ENCODE measurements at places on chromosomes 5 and 9. TPM values are rescaled to one million over a fixed set of nuclear protein-coding genes. Genes with fewer than 3 reads are reported as not detected.

DNA sequence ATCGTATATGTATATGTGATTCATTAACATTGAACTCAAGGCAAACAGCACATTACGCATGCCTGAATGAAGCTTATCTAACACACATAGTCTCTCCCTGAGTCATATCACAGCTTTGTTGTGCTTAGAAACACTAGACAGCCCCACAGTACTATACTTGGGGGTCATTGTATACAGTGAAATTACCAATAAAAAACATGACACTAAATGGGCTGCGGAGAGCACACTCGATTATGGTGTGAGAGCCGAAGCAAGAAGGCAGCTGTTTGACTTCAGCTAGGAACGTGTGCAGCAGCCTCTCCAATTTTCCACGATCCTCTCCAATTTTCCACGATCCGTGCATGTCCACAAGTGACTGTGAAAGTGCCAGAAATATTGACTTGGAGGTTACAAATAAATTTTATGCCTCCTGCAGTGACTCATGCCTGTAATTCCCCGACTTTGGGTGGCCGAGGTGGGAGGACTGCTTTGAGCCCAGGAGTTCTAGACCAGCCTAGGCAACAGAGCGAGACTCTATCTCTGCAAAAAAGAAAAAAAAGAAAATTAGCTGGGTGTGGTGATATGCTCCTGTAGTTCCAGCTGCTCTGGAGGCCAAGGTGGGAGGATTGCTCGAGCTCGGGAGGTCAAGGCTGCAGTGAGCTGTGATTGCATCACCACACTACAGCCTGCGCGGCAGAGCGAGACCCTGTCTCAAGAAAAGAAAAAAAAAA is 102.4 kb downstream of the DAPK1 start:
- H3K4me1 ChIP-seq: peaks cover 37% of the 10 kb centered on the region
- H3K36me3 ChIP-seq: peaks cover 2% of the 10 kb centered on the region
- no peak overlapping the region for H3K4me3 ChIP-seq
- peak overlapping the region; percentile 65 for H3K27ac ChIP-seq
- DNase-seq: peak; percentile 97

MELK gene
- polyA plus RNA-seq: 11.4 TPM

GRCh38 chr9:1857808-1858207 is 157.3 kb upstream of the SMARCA2 start:
- no peak for DNase-seq
- H3K27ac ChIP-seq: no peak overlapping the region
- H3K27me3 ChIP-seq: no peaks in the 10 kb centered on the region
- no peak overlapping the region for H3K4me3 ChIP-seq
- no peaks in the 10 kb centered on the region for H3K36me3 ChIP-seq

- peak; percentile 87 for DNase-seq
- no peaks in the 10 kb centered on the region for H3K36me3 ChIP-seq
- H3K27ac ChIP-seq: peak overlapping the region; percentile 90
- H3K4me1 ChIP-seq: peaks cover 75% of the 10 kb centered on the region
- H3K4me3 ChIP-seq: no peak overlapping the region
- no peaks in the 10 kb centered on the region for H3K27me3 ChIP-seq
Observed at GRCh38 chr5:149794487-149794971, 64.4 kb downstream of the PPARGC1B start.

- H3K4me3 ChIP-seq: peak overlapping the region; percentile 50
- H3K27ac ChIP-seq: peak overlapping the region; percentile 81
- peaks cover 50% of the 10 kb centered on the region for H3K4me1 ChIP-seq
- no peaks in the 10 kb centered on the region for H3K27me3 ChIP-seq
- peaks cover 3% of the 10 kb centered on the region for H3K36me3 ChIP-seq
Observed at GRCh38 chr9:124257070-124257843, 492 bp upstream of the NEK6 start.

DNA sequence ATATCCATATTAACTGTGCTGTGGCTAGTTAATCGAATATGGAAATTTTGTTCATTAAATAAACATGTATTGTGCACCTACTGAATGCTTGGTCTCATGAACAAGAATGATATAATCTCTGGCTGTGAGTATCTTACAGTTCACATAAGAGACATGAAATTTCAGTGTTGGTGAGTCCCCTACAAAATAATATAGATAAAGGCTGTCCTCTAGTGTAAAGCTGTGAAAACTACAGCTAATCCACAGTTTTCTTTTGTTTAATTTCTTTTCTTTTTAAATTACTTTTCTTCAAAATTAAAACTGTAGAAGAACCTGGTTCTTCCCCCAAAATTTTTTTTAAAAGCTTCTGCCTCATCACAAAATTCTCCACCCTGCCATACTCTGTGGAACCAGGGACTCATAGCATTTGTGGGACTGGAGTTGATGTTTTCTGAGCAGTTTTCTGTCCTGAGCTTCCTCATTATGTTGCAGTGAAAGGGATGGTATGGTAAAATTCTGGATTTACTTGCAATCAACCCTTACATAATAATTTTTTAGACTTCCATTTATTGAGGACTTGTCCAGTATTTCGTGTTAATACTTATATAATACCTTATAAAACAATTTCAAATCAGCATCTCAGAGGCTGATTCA is 135.0 kb downstream of the STK32A start:
- H3K4me1 ChIP-seq: no peaks in the 10 kb centered on the region
- H3K27ac ChIP-seq: no peak overlapping the region
- no peak overlapping the region for H3K4me3 ChIP-seq
- no peaks in the 10 kb centered on the region for H3K27me3 ChIP-seq

DNA sequence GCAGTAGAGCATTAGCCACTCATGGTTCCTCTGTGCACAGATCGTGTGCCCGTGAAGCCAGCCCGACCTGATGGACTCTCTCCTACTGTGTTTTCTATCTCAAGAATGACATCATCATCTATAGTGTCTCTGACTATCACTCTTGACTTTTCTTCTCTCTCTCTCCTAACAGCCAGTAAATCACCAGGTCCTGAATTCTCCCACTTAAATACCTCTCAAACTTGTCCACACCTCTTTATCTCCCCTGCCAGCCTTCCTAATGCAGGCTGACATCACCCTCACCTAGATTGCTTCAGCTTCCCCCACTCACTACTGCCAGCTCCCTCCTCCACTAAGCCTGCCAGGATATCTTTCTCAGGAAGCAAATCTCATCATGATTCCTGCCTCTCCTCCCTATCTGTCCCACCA is 90.6 kb upstream of the MIER3 start:
- H3K27ac ChIP-seq: no peak overlapping the region
- H3K27me3 ChIP-seq: no peaks in the 10 kb centered on the region
- H3K36me3 ChIP-seq: no peaks in the 10 kb centered on the region
- no peak for DNase-seq
- H3K4me3 ChIP-seq: no peak overlapping the region

DNA sequence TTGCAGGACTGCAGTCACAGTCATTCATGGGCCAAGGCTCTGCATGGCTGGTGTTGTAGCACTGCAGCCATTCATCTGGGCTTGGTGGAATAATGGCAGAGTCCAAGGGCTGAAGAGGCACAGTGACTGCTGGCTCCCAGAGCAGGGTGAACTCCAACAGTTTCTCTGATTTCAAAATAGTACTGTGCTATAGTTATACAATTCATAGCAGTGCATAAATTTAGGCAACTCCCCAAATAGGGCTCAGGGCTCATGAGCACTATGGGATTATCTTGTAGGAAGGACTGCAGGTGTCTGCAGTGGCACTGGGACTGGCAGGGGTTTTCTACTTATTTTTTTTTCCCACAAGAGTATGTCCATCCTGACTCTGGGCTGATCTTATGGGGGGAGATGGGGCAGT is 642.5 kb upstream of the SGCD start:
- no peaks in the 10 kb centered on the region for H3K27me3 ChIP-seq
- no peak overlapping the region for H3K27ac ChIP-seq
- H3K36me3 ChIP-seq: no peaks in the 10 kb centered on the region
- H3K4me1 ChIP-seq: no peaks in the 10 kb centered on the region
- H3K4me3 ChIP-seq: no peak overlapping the region

GRCh38 chr9:87152256-87152655 is 204.9 kb upstream of the GAS1 start:
- peaks cover 2% of the 10 kb centered on the region for H3K36me3 ChIP-seq
- no peak for DNase-seq
- no peak overlapping the region for H3K27ac ChIP-seq
- no peaks in the 10 kb centered on the region for H3K27me3 ChIP-seq
- H3K4me3 ChIP-seq: no peak overlapping the region

- peaks cover 26% of the 10 kb centered on the region for H3K27me3 ChIP-seq
- peaks cover 2% of the 10 kb centered on the region for H3K36me3 ChIP-seq
- DNase-seq: no peak
- peak overlapping the region; percentile 56 for H3K4me3 ChIP-seq
- H3K4me1 ChIP-seq: peaks cover 34% of the 10 kb centered on the region
Observed at GRCh38 chr5:171419688-171420430, 412 bp downstream of the FGF18 start.

MYMK gene
- 73.8 TPM for polyA plus RNA-seq

AFAP1L1 gene
- 85.6 TPM for polyA plus RNA-seq

ANKRD55 gene
- polyA plus RNA-seq: 0.32 TPM

FOXI1 gene
- not detected for polyA plus RNA-seq

DNA sequence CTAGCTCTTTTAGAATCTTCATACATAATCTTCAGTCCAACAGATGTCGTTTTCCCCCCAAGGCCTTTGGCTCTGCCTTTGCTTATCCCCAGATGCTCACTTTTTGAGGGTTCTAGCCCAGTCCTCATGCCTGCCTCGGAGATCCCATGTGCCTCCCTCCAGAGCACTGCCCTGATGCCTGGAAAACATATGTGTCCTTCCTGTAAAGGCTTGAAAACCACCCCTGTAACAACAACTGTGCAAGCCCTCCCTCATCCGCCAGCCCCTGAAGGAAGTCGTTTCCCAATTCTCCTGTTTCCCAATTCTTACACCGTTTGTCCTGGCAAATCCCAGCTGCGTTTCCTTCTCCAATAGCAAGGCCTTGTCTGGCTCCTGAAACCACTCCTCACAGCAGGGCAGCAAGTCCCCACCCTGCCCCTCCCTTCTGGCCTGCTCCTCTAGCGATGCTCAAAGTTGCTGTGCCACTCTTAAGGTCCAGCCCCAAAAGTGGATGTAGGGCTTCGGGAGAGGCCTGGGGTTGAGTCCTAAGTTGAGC is 52.2 kb downstream of the SLC36A1 start:
- DNase-seq: no peak
- no peaks in the 10 kb centered on the region for H3K27me3 ChIP-seq
- H3K36me3 ChIP-seq: no peaks in the 10 kb centered on the region
- H3K4me1 ChIP-seq: peaks cover 7% of the 10 kb centered on the region

PPP3R2 gene
- polyA plus RNA-seq: not detected

- H3K27me3 ChIP-seq: no peaks in the 10 kb centered on the region
- H3K36me3 ChIP-seq: peaks cover 11% of the 10 kb centered on the region
- no peak overlapping the region for H3K27ac ChIP-seq
Observed at GRCh38 chr5:80703747-80704146, 49.0 kb upstream of the DHFR start.

DNA sequence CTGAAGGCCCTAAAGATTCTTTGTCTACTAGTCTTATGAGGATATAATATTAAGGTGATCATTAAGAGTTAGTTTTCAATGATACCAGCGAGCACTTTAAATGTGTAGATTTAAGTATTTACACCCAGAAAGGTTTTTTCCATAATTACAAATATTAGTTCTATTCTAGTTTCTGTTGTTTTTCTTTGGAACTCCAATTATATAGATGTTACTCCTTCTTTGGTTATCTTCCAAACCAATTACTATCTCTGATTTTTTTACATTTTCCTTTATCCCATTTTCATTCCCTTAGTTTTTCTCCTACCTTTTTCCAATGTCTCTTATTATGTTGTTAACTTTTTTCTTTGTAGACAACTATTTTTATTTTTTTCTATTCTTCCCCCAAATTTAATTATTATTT is 355.1 kb downstream of the KCNN2 start:
- H3K27me3 ChIP-seq: no peaks in the 10 kb centered on the region
- DNase-seq: no peak
- no peaks in the 10 kb centered on the region for H3K36me3 ChIP-seq
- no peak overlapping the region for H3K27ac ChIP-seq

SLC4A9 gene
- polyA plus RNA-seq: not detected

- H3K27ac ChIP-seq: no peak overlapping the region
- no peak for DNase-seq
- H3K4me1 ChIP-seq: no peaks in the 10 kb centered on the region
- H3K27me3 ChIP-seq: no peaks in the 10 kb centered on the region
- H3K36me3 ChIP-seq: no peaks in the 10 kb centered on the region
Observed at GRCh38 chr5:7779019-7780005, 71.6 kb downstream of the CFAP90 start.

GRCh38 chr5:78404682-78405293 is 44.4 kb downstream of the SCAMP1 start:
- no peaks in the 10 kb centered on the region for H3K36me3 ChIP-seq
- H3K27ac ChIP-seq: no peak overlapping the region
- no peak for DNase-seq
- no peak overlapping the region for H3K4me3 ChIP-seq
- H3K27me3 ChIP-seq: no peaks in the 10 kb centered on the region
- H3K4me1 ChIP-seq: no peaks in the 10 kb centered on the region

STK32A gene
- 0.33 TPM for polyA plus RNA-seq

VLDLR gene
- polyA plus RNA-seq: 34.5 TPM

DNA sequence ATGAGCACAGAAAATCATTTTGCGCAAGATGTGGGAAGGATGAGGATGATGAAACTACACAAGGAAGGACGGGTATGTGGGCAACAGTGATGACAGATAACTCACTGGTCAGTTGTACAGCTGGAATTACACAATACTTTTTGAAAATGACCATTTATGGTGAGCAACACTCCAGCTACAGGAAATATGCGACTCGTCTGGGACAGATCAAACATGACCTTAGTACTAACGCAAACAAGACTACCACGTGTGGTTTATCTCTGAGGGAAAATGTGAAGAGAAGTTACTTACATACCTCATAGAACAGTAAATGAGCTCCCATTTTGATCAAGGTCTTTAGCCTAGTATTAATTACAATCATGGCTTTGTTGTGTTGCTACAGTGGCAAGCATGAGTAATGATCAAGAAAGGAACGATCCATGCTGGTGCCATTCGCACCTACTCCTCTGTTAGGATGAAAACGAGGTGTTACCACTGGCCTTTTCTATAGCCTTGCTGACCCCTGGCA is 456.9 kb downstream of the BNC2 start:
- peak; percentile 29 for DNase-seq
- no peak overlapping the region for H3K4me3 ChIP-seq
- H3K27ac ChIP-seq: no peak overlapping the region
- no peaks in the 10 kb centered on the region for H3K27me3 ChIP-seq

DNA sequence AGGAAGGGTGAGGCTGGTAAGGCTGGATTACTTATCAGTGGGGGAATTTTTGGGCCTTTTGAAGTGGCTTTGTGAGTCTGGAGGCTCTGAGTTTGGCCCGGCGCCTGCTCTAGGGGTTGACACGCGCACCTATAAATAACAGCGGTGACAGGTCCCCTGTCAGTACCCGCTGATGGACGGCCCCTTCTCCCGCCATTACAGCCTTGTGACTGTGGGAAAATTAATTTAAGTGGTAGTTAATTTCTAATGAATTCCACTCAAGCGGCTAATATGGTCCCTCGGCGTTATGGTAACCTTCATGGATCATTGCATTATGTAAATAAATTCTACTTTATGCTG is 16.5 kb downstream of the MRPL36 start:
- no peak overlapping the region for H3K4me3 ChIP-seq
- H3K4me1 ChIP-seq: no peaks in the 10 kb centered on the region
- H3K36me3 ChIP-seq: no peaks in the 10 kb centered on the region
- DNase-seq: no peak

- H3K4me3 ChIP-seq: no peak overlapping the region
- DNase-seq: peak; percentile 95
- peaks cover 15% of the 10 kb centered on the region for H3K4me1 ChIP-seq
Observed at GRCh38 chr9:108142504-108143201, 653.1 kb upstream of the KLF4 start.

GRCh38 chr5:171797543-171797942 is 11.9 kb downstream of the SMIM23 start:
- H3K27ac ChIP-seq: no peak overlapping the region
- H3K4me3 ChIP-seq: no peak overlapping the region
- no peaks in the 10 kb centered on the region for H3K4me1 ChIP-seq

- no peak overlapping the region for H3K27ac ChIP-seq
- H3K27me3 ChIP-seq: no peaks in the 10 kb centered on the region
- DNase-seq: no peak
- no peak overlapping the region for H3K4me3 ChIP-seq
- peaks cover 4% of the 10 kb centered on the region for H3K4me1 ChIP-seq
Observed at GRCh38 chr5:100553209-100553608, 18.0 kb downstream of the FAM174A start.
